Cerebellum (tissue), 4 donors: ENCODE measurements at places on chromosomes 1 and 21. TPM values are rescaled to one million over a fixed set of nuclear protein-coding genes. Genes with fewer than 3 reads are reported as not detected.

The TNFRSF14 gene
- 2.4 TPM for total RNA-seq

The PLA2G2F gene
- not detected for total RNA-seq

The S100A8 gene
- 2.9 TPM for total RNA-seq

The VCAM1 gene
- 22.4 TPM for total RNA-seq

The RHEX gene
- total RNA-seq = not detected

The CITED4 gene
- total RNA-seq = 2.0 TPM

The C2CD2 gene
- 16.4 TPM for total RNA-seq

The GRHL3 gene
- 1.2 TPM for total RNA-seq

The NEXN gene
- total RNA-seq = 3.2 TPM

The SFN gene
- total RNA-seq = not detected

The TLR5 gene
- total RNA-seq = 3.3 TPM

The SLX9 gene
- 7.3 TPM for total RNA-seq

The CD244 gene
- total RNA-seq = not detected

The CHODL gene
- 20.8 TPM for total RNA-seq

The AADACL4 gene
- total RNA-seq = not detected
